ENCODE measurements at places on chromosomes 13 and 19.

DNA sequence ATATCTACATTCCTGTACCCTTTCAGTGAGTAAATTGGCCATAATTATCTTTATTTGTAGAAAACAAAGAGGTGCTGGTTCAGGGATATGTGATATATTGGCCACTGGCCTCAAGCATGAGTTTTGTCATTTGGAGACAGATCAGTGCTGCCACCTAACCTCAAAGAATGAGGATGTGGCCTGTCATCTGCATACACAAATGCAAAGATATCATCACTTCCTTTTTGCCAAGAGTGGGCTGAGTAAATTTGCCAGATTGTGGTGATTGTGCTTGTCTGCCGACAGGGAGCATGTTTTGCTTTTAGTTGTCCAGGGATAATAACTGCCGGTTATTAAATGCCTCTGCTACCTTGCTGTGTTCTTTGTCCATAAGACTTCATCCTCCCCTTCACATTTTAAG is 44.2 kb downstream of the WASF3 start:
- no peak for DNase-seq

DNA sequence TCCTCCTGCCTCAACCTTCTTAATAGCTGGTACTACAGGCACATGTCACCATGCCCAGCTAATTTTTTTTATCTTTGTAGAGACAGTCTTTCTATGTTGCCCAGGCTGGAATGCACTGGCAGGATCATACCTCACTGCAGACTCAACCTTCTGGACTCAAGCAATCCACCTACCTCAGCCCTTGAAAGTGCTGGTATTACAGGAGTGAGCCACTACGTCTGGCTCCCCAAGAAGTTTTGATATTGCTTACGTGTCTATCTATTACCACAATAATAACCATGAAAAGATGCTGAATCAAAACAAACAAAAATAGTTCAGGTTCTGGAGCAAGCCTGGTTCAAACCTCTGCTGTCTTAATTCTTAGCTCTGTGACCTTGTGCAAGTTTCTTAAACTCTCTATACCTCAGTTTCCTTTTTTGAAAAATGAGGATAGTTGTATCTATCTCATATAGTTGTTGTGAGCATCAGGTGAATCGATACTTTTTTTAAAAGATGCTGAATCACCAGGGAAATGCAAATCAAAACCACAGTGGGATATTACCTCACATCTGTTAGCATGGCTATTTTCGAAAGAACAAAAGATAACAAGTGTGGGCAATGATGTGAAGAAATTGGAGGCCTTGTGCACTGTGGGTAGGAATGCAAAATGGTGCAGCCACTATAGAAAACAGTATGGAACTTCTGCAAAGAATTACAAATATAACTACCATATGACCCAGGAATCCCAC is 19.0 kb upstream of the LEUTX start:
- DNase-seq = no peak

GRCh38 chr13:40586886-40587565 is 79.4 kb downstream of the FOXO1 start:
- DNase-seq = no peak

- peak; percentile 74 for DNase-seq
Observed at GRCh38 chr19:1882089-1882785, 3.1 kb downstream of the ABHD17A start.

DNA sequence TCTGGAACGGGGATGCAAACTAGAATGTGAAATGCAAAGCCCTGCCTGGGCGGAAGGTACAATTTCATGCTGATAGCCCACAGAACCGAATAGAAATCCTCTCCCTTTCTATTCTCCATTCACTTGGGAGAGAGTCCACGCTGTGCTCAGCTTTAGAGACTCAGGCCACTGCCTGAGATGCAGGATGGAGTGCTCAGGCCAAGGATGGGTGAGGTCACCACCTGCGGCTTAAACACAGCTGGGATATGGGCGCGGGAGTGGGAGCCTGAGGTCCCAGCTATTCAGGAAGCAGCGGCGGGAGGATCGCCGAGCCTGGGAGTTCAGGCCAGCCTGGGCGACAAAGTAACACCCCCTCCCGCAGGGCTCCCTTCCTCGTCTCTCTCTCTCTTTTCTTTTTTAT is 446 bp upstream of the ZNF83 start:
- no peak for DNase-seq

DNA sequence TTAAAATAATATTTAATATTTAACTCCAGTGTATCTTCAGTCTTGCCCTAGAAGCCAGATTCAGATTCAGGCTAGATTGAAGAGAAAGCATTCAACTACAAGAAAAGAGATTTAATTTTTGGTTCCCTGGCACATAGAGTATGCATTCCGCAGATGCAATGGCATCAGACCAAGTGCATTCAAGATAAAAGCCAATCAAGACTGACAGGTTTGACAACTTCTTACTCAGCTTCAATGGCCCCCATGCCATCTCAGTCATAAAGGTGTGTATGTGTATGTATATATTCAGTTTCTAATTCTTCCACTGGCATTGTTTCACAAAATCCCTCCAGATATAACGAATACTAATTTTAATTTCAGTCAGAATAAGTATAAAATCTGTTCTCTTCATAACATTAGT is 650.8 kb upstream of the GPC6 start:
- DNase-seq = no peak

All from T follicular helper cell (primary cell).